ENCODE measurements at places on chromosomes 3 and 15.

- DNase-seq, result no peak
Measured at GRCh38 chr3:56209982-56210751, 258.1 kb downstream of the ERC2 start.

GRCh38 chr3:167742338-167742737, 6.8 kb downstream of the SERPINI1 start:
- no peak for DNase-seq

- DNase-seq, result no peak
Measured at GRCh38 chr3:88005066-88005465, 53.7 kb downstream of the CGGBP1 start.

GRCh38 chr3:172388412-172389078, 59.7 kb downstream of the GHSR start:
- DNase-seq, result no peak

GRCh38 chr3:44561076-44561475, 6.1 kb downstream of the ZKSCAN7 start:
- DNase-seq, result no peak

GRCh38 chr3:50665081-50665840, 9.5 kb upstream of the DOCK3 start:
- no peak for DNase-seq

- no peak for DNase-seq
Measured at GRCh38 chr3:99013777-99014315, 112.4 kb upstream of the DCBLD2 start.

DNA sequence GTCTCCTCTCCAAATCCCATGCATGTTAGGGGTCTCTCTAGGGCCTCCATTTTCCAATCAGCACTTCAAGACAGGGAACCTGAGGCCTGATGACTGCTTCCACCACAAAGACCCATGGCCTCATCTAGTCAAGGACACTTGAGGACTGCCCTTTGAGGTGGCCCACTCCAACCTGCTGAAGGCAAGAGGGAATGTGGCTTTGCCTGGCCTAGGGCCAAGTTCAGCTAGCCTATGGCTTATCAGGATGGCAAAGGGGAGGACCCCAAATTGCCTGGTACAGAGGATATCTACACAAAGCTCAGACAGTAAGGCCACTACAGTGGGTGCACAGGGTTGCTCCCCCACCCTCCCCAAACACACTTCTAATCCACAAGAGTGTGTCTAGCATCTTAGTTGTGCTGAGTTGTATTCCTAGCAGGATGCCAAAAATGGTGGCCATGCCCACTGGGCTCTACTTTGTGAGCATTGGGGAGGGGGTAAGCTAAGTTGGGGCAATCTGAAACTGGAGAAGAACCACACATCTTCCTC, 10.0 kb upstream of the GRAMD2A start:
- DNase-seq, result no peak

- DNase-seq, result no peak
Measured at GRCh38 chr3:50737193-50737905, 62.6 kb downstream of the DOCK3 start.

DNA sequence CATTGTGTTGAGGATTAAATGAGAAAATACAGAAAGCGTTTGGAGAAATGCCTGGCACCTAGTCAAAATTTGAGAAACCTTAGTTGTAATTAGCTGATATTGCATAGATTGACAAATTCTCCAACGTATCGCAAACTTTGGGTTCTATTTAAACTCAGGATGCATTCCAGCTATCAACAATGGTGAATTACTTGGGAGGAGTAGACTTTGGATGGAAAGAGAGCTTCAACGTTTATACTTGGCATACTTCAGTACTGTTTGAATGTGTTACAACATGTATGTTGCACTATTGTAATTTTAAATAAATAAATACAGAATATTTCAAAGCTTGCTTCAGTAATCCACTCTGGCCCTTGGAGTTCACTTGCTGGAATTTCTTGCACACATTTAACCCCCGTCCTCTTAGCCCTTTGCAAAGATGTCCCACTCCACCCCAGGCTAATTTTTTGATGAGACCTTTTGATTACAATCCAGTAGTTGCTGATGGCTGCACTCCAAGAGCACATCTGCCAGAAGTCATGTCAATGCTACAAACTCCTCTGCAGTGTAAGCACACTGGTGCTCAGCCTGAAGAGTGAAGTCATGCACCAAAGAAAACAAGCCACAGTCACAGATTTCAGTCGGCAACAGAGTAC, 4.7 kb upstream of the DIS3L start:
- no peak for DNase-seq

DNA sequence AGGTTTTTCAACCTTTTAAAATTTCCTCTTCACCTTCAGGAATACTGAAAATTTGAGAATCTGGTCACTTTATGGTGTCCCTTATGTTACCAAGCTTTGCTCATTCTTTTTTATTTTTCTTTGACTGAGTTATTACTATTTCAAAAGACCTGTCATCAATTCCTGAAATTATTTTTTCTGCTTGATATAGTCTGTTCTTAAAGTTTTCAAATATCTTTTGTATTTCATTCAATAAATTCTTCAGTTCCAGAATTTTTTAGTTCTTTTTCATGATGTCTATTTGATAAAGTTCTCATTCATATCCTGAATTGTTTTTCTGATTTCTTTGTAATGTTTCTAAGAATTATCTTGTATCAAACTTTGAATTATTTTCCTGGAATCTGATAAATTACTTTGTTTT, 63.9 kb downstream of the UQCC5 start:
- no peak for DNase-seq

GRCh38 chr15:46696281-46696680, 1021.0 kb upstream of the SEMA6D start:
- DNase-seq, result no peak

GRCh38 chr3:70603103-70603502, 290.7 kb upstream of the MDFIC2 start:
- DNase-seq, result no peak

GRCh38 chr3:12046406-12046805, 42.2 kb downstream of the SYN2 start:
- no peak for DNase-seq

- no peak for DNase-seq
Measured at GRCh38 chr3:15924914-15925313, 127.1 kb upstream of the ANKRD28 start.

GRCh38 chr15:99435113-99435695, 130.6 kb upstream of the MEF2A start:
- peak; percentile 45 for DNase-seq

DNA sequence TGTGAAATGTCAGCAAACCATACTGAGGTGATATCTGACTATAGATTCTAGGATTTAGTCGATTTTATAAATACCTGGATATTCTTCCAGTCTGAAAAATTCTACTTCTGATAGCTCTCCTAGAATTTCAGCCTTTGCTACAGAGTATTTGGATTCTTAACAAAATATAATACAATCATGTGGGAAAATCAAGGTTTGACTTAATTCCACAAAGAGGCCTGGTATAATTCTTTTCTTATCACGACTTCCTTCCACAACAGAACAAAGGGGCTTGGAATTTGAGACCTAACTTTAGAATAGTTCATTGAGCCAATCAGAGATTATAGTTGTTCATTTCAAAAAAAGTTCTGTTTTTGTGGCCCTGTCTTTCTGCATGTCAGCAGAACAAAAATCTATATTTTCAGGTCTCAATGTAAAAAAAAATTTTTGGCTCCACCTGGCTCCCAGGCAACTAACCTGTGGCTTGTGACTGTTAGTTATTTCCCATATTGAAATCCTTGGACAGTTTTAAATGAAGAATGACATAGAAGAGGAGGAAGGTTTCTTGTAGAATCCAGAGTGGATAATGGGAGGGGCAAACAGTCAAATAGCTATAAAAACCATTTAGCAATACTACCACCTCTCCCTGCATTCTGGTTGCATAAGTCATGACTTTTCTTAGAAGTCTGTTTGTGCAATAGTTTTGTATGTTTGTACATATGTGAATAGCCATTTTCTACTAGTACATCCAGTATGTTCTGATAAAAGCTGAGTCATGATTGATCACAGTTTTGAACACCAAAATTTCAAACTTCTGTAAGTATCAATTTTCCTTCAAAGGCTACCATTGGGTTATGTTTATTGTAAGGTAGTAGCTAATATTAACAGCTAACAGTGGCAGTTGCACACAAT, 4.0 kb downstream of the TM4SF1 start:
- no peak for DNase-seq

DNA sequence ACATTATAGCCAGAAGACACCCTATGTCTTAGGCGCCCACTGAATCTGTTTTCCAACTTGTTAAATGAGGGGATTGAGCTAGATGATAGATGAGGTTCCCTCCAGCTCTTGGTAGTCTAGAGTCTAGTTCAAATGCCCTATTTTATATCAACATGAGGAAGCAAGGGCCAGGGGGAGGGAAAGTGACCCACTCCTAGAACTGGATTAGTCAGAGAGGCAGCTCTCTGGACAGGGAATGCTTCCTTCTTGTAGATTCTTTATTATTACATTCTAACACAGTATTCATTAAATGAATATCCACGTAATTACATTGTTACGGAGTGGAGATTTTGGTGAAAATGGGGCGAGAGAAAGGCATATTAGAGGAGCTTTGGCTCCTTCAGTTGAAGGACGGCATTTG, 89.5 kb downstream of the RAD18 start:
- no peak for DNase-seq

DNA sequence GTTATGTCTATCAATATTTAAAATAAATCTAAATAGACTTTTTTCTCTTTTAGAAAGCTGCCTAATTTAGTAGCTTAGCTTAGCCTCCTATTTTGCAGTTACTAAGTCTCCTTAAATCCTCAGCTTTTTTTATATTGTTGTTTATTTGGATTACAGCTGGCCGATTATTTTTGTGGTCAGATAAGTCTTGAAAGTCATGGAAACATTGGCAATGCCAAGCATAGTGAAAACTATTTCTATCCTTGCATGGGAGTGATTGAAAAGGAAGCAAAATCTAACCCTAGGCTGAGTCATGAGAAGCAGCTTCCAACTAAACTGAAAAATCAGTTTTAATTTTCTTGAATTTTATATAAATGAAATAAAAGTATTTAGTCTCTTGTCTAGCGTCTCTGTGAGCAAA, 1063.0 kb upstream of the GBE1 start:
- no peak for DNase-seq

DNA sequence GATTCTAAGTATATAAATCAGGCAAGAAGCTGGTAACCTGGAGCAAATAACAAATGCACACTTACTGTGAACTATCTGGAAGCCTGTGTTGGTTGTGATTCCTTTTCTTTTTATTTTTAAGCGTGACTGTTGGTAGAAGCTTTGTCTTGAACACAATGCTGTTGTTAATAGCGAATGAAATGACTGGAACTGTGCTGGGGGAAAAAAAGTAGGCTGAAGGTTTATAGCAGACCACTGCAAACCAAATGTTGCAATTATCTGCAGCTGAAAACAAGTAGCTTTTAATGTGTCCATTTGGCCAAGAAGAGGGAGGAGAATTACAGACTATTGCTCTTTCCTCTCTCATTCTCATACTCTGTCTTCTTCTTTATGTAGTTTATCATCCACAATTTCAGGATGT, 184.5 kb upstream of the DNAJC19 start:
- DNase-seq, result no peak

DNA sequence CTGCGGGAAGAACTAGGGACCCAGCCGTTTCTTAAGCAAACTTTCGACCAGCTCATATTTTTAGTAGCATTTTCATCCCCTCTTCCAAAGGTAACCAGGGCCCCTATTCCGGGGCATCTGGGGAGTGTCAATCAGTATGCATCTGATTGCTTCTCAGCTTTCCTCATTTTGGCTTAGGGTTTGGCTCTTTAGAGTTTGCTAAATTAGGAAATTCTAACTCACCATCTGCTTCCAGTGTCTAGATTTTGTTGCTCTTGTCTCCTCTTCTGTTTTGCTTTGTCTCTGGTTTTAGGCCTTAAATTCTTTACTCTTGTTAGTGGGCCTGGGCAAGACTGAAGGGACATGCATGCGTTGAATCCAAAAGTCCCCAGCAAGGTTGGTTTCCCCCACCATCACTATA, 9.6 kb upstream of the ABTB1 start:
- DNase-seq, result no peak

GRCh38 chr3:153343988-153344782, 182.2 kb downstream of the RAP2B start:
- no peak for DNase-seq

DNA sequence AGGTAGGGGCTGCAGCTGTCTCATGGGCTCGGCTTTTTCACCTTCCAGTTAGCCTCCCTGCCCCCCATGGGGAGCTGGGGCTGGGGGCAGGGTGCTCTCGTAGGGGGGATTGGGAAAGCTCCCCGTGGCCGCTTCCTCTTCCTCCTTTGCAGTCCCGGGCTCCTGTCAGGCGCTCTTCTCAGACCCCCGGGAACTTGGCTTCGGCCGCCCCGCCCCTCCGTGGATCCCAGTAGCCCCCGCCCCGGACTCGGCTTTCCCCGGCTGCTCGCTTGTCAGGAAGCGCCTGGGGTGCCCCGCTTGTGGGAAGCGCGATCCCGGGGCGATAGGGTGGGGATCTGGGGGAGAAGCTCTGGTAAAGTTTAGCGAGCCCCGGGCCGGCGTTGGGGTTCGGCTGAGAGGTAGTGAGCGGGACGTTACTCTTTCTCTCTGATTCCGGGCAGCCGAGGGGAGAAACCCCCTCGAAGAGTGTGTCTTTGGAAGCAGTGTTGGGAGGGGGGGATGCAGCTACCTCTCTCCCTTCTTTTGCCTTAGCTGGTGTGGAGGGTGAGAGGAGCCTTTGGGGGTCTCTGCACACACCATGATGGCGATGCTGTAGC, 611 bp downstream of the PIAS1 start:
- DNase-seq, result peak; percentile 34

DNA sequence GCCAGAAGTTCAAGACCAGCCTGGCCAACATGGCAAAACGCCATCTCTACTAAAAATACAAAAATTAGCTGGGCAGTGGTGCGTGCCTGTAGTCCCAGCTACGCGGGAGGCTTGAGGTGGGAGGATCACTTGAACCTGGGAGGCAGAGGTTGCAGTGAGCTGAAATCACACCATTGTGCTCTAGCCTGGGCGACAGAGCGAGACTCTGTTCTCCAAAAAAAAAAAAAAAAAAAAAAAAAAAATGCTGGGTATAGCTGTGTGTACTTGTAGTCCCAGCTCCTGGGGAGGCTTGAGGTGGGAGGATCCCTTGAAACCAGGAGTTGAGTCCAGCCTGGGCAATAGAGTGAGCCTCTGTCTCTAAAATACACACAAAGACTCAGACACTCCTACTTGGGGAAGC, 32.0 kb downstream of the PPP1R2 start:
- DNase-seq, result no peak

DNA sequence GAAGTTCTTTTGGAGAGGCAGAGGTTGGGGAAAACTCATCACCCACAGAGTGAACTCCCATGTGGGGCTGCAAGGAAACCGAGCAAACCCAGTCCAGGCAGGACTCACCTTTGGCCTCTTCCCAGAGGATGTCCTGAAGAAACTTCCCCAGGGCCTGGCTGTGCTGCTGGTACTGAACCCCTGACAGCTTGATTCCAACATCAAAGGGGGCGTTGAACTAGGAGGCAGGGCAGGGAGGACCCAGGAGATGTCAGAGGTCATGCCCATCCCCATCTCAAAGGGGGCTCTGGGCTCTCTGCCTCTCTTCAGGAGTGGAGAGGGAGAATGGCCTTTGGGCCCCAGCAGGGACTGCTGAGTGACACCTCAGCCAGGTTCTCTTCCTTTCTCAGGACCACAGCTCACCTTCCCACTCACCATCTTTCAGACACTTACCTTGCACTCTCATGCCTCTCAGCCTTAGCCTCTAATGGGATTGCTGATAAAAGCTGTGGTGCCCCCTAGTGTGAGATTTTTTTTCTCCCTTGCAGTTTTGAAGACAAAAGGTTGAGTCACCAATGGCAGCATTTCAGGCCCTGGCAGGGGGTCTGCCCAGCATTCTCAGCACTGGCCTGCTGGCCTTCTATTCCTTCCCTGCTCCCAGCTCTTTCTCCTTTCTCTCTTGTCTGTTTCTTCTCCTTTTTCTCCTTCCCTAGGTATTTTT, 6.0 kb downstream of the GHRL start:
- no peak for DNase-seq
